Fibroblast of villous mesenchyme (primary cell): ENCODE measurements at places on chromosomes 3 and 15. TPM values are rescaled to one million over a fixed set of nuclear protein-coding genes. Genes with fewer than 3 reads are reported as not detected.

CAMKV gene
- not detected in 2 replicates for total RNA-seq

CPLX3 gene
- total RNA-seq = not detected in 2 replicates

ZXDC gene
- total RNA-seq = 17.7 TPM in 2 replicates

ROPN1 gene
- total RNA-seq = under 0.01 TPM in 1 of 2 replicates, not detected in the other

ARL14 gene
- total RNA-seq = not detected in 2 replicates

KNL1 gene
- 12.9 and 22.9 TPM in 2 replicates for total RNA-seq

CIP2A gene
- total RNA-seq = 17.1 and 28.9 TPM in 2 replicates

SUMF1 gene
- total RNA-seq = 41.9 and 47.4 TPM in 2 replicates

CPEB1 gene
- 3.9 and 7.1 TPM in 2 replicates for total RNA-seq

LYZL4 gene
- total RNA-seq = not detected in 2 replicates

PIGZ gene
- total RNA-seq = 1.3 and 1.7 TPM in 2 replicates

ERICH6 gene
- total RNA-seq = 0.32 and 0.43 TPM in 2 replicates

GRK7 gene
- under 0.01 TPM in 1 of 2 replicates, not detected in the other for total RNA-seq

TTC14 gene
- total RNA-seq = 19.0 and 29.4 TPM in 2 replicates

EIF3J gene
- 39.3 and 52.2 TPM in 2 replicates for total RNA-seq

THBS1 gene
- 7,420 and 8,241 TPM in 2 replicates for total RNA-seq

CTXN2 gene
- not detected in 2 replicates for total RNA-seq

PDZRN3 gene
- total RNA-seq = 32.5 and 33.7 TPM in 2 replicates

HHLA2 gene
- total RNA-seq = not detected in 2 replicates
